ENCODE measurements at places on chromosomes 6 and 20.

DNA sequence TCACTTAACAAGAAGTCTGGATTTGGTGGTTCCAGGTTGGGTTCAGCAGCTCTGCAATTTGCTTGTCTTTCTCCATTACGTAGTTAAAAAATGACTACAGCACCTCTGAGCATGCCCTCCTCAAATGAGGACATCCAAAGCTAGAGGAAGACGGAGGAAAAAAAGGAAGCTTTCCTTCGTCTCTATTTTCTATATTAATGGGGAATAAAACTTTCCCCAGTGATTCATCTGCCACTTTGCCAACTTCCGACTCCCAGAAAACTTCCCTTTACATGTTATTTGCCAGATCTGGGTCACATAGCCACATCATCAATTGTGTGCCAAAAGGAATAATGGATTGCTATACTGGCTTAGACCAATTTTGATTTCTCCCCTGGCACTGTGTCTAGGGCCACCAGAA lies 69.5 kb downstream of the ZFAND3 start:
- no peak for DNase-seq

- no peak for DNase-seq
Observed at GRCh38 chr6:63349401-63349800, 29.6 kb upstream of the LGSN start.

DNA sequence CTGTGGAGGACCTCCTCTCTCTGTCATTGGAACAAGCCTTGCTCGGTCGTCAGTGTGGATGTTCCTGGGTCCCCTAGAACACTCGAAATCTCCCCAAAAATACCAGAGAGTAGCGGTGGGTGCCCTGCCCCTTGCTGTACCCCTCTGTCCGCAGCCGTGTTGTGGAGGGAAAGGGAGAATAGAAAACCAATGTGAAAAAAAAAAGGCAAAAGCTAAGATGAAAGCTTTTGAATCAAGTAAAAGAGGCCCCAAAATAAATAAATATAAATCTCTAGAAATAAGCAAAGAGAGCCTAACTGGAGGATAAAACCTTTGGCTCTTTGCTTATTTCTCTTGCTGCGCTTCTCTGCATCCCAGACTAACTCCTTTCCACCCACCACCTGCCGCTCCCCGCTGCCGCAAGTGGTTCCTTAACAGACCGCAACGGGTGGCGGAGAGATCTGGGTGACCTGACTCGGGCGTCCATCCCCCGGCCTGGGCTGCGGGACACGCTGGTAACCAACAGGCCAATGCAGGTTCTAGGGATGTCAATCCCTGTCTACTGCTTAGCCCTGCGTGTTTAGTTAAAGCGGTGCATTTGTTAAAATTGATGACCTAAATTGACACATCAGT lies 110.0 kb downstream of the GPX5 start:
- DNase-seq, result no peak

GRCh38 chr6:116695401-116695800 lies 14.4 kb downstream of the KPNA5 start:
- no peak for DNase-seq

DNA sequence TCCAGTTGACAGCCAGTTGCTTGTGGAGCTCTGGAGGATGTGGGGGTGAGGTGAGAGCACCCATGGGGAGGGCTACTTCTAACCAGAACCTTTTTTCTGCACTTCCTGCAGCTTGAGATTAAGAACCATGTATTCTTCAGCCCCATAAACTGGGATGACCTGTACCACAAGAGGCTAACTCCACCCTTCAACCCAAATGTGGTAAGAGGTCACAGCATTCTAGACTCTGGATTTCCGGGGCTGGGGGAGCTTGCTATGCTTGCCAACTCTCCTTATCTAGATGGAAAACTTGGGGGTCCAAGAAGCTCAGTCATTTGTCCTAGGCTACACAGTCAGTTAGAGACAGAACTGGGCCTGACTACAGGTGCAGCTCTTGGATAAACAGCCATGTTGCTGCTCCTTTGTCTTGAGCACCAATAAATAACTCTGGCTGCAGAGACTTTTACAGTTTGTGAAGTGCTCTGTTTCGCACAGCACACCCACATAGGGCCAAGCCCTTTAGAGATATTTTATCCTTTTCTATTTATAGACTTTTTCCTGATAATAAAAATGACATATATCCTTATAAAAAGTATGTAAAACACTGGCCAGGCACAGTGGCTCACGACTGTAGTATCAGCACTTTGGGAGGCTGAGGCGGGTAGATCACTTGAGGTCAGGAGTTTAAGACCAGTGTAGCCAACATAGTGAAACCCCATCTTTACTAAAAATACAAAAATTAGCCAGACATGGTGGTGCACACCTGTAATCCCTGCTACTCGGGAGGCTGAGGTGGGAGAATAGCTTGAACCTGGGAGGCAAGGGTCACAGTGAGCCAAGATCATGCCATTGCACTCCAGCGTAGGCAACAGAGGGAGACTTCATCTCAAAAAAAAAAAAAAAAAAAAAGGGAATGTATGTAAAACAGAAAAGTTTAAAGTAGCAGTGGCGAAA lies 10.6 kb upstream of the IFT52 start:
- DNase-seq, result no peak

GRCh38 chr20:62879275-62880146 lies 17.9 kb upstream of the TCFL5 start:
- no peak for DNase-seq

GRCh38 chr6:170049641-170050561 lies 241.0 kb downstream of the DLL1 start:
- peak; percentile 79 for DNase-seq

GRCh38 chr6:169158691-169159090 lies 95.0 kb downstream of the THBS2 start:
- DNase-seq, result no peak

DNA sequence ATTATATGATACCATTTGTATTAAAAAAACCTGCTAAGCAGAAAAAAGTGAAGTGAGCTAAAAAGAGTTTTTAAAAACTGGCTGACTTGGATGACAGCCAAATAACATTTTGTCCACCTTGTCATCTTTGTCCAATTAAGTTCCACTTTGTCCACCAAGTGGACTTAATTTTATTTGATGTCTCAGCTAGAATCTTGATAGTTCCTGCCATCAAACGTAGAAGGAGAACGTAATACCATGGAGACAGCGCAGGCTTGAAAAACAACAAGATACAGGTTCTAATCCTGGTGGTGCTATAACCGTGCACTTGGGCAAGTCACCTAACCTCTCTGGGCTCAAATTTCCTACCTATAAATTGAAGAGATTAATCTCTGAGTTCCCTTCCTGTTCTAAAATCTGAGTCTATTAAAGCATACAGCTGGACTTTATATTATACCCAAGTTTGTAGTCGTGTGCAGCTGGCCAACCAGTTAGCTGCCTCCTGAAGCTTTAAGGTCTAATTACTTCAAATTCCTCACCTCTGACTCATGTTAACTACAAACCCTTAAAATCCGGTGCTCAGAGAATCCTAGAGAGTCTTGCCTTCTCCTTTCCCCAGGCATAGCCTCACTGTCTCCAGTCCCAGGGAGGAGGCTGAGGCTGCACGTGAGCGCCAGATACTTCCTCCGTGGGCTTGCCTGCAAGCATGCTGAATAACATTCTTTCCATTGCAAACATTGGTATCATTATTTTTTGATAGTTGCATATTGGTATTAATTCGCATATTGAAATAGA lies 16.8 kb downstream of the TMEM244 start:
- DNase-seq, result no peak

DNA sequence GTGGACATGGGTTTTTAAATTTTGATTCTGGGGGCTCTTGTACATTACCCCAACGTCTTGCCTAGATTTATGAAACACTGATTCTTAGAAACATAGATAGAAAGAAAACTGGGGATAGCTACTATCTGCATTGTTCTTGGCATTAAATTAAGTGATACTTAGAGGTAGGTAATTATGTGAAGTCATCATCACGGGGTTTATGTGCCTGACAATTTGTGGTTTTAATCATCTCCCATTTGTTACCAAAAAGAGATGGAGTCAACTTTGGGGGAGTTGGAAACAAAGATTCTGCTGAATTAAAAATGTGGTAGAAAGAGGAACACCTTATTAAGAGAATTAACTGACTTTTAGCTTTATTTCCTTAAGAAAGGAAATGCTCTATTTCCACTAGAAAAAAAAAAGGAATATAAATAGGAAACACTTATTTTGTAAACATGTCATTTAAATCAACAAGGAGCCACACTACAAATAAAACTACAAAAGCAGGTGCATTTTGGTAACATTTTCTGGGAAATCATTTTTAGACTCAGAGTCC lies 5.6 kb downstream of the TNFAIP3 start:
- no peak for DNase-seq

DNA sequence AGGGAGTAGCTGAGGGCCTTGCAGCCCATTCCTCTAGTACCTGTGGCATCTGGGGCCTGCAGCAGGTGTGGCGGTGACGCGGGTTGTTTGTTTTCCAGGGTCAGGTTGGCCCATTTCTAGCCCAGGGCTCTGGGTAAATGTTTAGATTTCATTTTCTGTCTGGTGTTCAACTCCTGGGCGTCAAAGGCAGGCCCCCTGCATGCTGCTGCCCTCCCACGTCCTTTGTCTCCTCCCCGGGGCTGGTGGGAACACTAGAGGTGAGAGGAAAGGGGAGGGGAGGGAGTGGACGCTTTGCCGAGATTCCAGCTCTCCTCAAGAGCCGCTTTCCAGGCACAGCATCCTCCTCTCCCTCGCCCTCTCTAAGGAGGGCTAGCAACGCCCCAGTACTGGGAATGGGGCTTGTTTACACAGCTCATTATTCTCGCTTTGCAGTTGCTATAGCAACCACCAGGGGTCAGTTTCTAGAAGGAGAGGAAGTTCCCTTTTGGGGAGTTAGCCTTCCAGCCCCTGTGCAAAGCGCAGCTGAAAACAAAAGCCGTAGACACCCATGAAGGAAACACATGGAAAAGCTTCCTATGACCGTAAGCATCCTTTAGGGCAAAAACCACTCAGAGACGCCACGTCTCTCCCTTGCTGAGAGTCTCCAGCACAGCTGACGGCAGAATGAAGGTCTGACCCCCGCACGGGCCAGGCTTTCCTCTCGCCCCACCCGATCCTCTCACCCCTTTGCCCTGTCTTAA lies 170.6 kb downstream of the LY86 start:
- no peak for DNase-seq

- no peak for DNase-seq
Observed at GRCh38 chr6:8268606-8269005, 166.3 kb upstream of the EEF1E1 start.

DNA sequence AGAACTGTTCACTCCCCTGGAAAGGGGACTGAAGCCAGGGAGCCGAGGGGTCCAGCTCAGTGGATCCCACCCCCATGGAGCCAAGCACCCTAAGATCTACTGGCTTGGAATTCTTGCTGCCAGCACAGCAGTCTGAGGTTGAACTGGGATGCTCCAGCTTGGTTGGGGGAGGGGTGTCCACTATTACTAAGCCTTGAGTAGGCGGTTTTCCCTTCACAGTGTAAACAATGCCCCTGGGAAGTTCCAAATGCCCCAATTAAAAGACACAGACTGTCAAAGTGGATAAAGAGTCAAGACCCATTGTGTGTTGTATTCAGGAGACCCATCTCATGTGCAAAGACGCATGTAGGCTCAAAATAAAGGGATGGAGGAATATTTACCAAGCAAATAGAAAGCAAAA lies 150.2 kb downstream of the LPA start:
- no peak for DNase-seq

- no peak for DNase-seq
Observed at GRCh38 chr6:29414588-29414987, at the start of gene OR12D1. Gene OR12D1 (plus strand): TSS chr6:29414928.

DNA sequence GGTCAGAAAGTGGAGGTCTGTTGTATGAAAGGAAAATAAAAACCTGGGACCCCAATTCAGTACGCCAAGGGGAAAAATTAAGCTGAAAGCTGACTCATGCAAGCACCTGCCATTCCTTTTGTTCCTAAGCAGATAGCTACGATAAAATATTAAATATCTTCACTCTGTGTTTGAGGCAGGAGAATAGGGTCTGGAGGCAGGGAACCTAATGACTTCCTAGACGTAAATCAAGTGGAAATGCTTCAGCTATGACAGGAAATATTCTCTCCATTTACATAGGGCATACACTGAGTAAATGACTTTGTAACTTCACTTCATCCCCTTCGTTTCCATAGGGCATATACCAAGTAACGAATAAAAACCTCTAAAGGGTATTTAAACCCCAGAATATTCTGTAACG lies 41.0 kb upstream of the IFNGR1 start:
- no peak for DNase-seq

DNA sequence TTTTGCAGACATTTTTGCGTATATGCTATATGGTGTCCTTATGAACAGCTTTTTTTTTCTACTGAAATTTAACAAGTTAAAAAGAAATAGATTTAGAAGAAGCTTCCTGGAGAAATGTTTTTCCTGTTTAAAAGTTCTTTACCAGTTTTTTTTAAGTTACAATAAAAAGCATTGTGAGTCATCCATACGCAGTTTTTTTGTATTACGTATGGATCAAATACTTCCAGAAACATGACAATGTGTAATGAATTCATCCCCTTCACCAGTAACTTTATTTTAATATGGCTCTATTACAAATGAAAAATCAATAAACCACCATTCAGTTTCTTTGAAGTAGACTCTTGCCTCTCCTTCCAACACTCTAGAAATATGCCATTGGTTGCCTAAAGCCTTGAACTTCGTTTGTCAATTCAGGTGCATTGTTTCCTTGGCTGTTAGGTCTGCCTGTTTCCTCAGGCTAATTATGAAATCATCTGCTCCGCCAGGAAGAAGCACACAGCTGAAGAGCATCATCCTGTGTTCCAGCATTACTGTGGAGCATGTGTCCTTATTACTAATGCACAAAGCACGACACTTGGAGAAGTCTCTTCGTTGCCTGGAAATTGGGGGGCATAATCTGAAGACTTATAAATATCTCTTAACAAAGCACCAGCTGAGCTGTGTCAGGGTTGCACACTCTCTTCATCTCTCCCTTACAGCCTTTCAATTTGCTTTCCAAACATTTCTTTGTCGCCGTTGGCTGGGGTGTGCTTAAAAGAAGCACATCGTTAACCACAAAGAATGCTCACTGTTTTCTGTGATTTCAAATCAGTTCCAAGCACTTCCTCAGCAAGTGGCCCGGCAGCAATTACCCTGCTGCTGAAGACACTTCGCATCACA lies 9.6 kb downstream of the MOXD1 start:
- no peak for DNase-seq

- DNase-seq, result no peak
Observed at GRCh38 chr6:4397307-4397706, 261.9 kb upstream of the ECI2 start.

DNA sequence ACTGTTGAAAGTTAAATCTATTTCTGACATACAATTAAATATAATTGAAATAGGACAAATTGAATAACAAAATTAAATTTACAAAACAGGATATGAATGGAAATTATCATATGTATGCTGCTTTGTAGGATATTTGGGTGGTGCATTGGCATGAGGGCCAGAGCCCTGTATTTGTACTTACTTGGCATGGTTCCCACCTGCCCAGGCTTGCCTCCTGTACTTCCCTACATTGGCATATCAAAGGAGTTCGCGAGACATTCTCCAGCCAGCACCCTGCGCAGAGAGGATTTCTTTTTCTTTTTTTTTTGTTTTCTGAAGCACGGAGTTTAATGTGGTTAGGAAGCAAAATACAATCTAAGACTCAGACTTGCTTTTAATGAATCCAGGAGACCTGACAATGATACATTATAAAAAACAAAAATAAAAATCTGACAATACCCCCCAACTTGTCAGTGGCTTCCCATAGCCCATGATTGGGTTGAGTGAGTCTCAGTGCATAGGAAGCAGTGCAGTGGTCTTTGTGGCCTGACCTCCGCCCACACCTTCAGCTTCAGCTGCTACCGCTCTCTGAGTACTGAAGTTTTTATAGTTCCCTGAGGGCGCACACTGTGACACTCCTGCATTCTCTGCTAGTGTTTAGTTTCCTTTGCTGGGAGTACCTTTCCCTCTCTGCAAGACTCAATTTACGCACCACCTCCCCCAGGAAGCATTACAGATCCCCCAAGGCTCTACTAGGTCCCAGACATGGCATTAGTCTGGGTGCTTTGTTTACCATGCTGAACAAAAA lies 440.8 kb downstream of the UTRN start:
- DNase-seq, result no peak

All from aorta (tissue), 5 donors.